MV-4-11 (cell line): ENCODE measurements at places on chromosomes 12 and 14.
A peak's percentile ranks its signal among the peaks of the same experiment; 100 is the strongest.

GRCh38 chr12:47752552-47752951 is 6.1 kb downstream of the RAPGEF3 start:
- DNase-seq, result no peak

DNA sequence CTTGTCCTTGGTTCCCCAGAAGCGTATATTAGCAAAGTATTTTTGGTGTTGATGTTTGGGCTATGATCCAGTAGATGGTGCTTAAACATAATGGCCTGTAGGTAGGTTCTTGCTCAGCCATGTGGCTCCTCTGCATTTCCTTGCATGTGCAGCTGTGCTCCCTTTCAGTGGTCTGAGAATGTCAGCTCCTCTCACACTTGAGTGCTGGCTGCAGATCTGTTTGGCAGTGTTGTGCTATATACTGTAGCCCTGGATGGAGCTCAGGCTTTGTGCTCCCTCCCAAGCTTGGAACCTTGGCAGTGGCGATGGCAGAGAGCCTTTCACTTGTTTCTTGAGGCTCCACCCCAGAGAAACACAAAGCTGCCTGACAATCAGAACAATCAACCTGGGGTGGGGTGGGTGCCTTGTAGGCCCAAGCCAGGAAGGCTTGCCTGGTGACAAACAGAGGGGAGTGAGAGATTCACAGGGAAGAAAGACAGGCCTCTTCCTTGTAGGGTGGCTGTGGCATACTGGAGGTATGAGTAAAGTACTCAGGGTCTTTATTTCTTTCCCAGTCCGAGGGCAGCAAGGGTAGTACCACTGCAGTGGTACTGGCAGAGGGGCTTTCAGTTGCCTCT is 255.3 kb downstream of the RAD51B start:
- DNase-seq, result no peak

GRCh38 chr14:106788534-106788933 is 1262.2 kb downstream of the TMEM121 start:
- no peak for DNase-seq

DNA sequence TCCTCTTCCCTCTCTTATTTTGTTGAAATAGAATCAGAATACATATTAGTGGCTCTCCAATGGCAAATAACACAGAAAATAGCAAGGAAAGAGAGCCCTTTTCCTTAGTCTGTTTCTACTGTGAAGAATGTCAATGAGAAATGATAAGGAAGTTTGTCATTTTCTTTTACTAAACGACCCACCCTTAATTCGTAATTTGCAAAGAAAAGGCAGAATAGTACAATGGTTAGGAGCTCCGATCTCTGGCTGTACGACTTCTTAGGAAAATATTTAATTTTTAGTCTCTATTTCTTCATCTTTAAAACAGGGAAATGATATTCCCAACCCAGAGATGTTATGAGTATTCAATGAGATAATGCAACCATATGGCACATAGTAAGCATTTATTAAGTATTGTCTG is 6.0 kb downstream of the PAX9 start:
- no peak for DNase-seq

GRCh38 chr14:101707068-101707842 is 54.3 kb upstream of the PPP2R5C start:
- peak; percentile 73 for DNase-seq

DNA sequence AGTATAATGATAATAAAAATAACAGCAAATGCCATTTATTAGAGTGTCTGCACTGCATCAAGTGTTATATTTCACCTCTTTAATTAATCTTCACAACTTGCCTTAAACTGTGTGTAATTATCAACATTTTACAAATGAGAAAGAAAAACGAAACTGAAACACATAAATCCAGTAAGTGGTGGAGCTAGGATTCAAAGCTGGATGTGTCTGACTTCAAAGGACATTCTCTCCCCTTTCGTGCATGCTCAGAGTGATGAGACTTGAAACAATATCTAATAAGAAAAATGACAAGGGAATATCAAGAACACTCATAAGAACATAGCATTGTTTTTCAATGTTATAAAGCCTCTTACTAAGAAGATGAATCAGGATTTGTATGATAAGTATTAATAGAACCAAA is 78.8 kb downstream of the DUSP6 start:
- DNase-seq, result no peak

- no peak for DNase-seq
Measured at GRCh38 chr14:76351941-76352340, 24.0 kb upstream of the ESRRB start.

DNA sequence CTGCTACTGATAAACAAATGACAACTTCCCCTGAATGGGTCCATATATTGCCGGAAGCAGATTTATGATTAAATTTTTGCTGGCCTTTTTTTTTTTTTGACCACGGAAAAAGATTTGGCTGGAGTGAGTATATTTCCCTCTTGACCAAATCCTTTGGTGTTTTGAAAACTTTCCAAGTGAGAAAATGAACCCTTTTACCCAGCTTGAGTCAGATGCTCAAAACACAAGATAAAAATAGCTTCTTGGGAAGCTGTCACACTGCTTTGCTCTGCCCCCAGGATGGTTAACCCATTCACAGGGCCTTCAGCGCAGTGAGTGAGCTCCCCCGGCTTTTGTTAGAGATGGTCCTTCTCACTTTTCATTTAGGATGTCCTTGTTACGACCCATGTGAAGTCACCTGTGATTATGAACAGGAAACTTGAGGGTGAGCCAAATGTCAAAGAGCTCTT is 224.3 kb downstream of the PELI2 start:
- no peak for DNase-seq

DNA sequence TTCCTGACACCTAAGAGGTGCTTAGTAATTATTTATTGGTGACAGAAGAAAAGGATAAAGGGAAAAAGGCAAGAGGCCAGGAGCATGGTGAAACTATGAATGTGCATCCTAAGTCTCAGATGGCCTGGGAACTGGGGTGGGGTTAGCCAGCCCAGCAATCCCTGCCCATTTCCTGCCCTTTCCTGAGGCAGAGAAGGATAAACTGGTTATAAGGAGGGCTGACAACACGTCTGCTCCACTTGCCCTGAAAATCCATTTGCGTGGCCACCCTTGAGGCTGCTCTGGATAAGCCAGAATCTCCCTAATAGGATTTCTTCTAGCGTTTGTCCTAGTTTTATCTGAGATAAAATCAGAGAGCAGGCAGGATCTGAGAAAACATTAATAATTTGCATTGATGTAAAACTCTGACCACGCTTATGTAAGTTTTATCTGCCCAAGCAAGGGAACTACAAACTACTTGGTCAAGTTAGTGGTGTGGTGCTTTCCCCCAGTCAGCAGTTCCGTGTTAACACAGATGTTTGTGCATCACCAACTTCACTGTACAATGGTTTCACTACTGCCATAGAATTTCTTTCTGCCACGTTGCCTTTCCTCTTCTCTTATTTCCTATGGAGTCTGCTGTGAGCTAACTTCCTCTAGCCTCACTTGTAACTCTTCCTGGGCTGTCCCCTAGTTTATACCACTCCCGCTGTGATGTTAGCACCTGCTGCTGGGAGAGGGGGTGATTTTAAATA is 392.7 kb downstream of the RPS29 start:
- DNase-seq, result peak; percentile 1

GRCh38 chr14:70832561-70833305 is 23.4 kb upstream of the MAP3K9 start:
- DNase-seq, result no peak

GRCh38 chr14:93914278-93914677 is 12.9 kb upstream of the FAM181A start:
- peak; percentile 59 for DNase-seq

DNA sequence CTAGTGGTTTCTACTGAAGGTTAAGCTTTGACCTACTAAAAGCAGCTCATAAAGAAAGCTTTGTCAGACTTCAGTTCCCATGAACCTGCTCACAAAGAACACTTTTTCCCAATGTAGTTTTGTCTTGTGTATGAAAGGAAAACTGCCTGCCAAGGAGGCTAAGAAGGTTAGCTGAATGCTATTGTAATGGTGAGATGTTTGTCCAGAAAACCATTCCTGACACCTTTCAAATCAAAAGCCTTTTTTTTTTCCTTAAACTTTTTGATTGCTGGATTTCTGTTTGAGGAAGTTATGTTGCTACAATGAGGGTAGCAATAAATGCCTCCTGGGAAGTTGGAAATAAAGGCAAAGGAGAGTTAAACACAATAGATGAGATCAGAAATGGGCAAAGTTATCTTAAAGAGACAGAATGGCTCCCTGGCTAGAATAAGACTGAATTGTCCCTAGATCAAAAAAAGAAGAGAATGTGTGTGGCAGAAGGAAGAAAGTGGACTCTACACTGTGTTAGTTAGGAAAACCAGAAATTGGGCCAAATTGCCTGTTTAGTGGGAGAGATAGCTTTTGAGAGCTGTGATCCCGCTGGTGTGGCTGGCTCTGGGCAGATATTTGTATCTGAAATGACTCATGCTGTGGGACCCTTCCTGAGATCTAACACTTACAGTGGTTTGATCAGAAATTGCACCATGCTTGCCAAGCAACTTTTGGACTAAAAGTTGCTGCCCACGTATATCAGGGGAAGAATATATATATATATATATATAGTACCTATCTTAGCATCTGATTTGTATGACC is 27.5 kb downstream of the TECPR2 start:
- DNase-seq, result no peak

DNA sequence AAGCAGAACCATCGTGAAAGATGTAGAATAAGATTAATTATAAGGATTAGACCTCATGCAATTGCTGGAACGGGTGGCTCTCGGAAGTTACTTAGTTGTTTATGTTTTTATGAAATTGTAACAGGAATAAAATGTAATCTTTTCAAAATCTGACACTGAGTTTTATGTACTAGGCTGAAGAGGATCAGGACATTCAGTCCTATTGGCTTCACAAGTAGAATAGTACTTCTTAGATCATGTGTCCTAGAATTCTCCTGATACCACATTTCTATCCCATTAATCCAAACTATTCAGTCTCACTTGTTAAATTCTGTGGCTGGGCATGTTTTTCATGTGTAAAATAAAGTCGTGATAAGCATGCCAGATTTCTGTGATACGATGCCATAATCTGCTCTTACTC is 423.5 kb upstream of the OR4E1 start:
- DNase-seq, result no peak

GRCh38 chr12:116465407-116465806 is 93.8 kb upstream of the MAP1LC3B2 start:
- no peak for DNase-seq

DNA sequence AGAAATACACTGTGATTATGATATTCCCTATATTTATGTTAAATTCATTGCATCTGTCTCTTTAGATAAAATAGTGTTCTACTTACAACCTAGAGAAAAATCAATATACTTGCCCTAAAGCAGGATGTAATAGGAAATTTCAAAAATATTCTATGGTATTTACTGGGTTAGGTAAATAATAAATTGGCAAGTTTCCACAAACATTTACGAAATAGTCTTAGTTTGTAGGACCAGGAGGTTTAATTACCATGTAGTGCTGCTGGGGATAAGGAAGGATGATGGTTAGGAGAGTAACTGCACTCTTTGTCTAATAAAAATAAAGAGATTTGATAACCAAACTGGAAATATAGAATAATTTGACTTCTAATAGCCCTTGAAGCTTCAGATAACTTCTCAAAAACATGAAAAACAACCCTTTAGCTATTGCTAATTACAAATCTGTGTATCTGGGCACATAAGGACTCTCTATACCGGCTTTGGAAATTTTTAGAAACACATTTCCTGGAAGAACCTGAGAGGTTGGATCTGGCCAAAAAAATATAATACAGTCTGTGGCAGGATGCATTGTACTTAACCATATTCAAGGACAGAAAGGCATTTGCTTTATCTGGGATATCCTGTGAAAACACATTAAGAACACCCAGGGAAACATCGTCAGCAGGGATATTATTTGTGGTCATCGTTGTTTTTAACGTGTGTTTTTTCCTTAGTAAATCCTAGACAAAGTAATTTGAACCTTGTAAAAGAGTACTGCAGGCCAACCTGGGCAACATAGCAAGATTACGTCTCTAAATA is 36.7 kb upstream of the TMCC3 start:
- DNase-seq, result no peak

DNA sequence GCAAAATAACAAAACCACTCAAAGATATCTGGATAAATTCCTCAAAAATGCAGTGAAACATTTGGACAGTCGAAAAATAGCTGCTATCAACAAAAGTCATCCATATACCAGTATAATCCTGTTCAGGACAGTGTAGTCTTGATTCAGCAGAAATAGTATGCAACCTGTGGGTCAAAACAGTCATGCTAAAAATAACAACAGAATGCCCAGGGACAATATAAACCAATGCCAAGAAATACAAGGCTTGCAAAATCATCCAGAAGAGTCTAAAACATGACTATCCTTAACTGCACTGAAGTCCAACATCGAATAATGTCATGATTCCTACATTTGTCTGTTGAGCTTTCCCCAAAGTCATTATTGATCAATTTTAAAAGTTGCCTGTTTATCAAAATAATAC is 425.9 kb downstream of the FSCB start:
- no peak for DNase-seq

DNA sequence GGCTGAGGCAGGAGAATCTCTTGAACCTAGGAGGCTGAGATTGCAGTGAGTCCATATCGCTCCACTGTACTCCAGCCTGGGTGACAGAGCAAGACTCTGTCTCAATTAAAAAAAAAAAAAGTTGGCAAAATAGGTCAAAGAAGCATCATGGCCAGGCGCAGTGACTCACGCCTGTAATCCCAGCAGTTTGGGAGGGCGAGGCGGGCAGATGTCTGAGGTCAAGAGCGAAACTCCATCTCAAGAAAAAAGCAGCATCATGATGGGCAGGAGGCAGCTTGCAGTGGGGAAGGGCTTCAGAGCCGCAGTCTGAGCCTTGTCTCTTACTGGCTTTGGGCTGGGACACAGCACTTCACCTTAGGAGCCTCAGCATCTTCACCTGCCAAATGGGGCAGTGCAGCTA is 21.4 kb downstream of the TEAD4 start:
- DNase-seq, result peak; percentile 67

GRCh38 chr12:127501916-127502315 is 765.1 kb upstream of the TMEM132C start:
- DNase-seq, result no peak

DNA sequence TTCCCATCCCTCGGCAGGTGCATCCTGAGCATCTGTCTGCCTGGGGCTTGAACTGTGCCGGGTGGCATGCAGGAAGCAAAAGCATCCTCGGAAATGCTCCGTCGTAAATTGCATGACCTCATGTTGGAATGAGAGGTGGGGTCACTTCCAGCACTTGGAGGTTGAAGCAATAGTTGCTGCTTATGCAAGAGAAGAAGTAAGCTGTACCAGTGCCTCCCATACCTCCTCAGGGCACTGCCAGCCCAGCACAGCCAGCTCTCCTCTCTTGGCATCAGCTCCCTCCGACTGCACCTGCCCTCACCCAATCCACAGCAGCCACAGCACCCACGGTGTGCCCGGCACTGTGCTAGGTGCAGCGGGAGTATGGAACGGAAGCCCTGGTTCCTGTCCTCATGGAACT is 11.5 kb downstream of the TEAD4 start:
- no peak for DNase-seq

DNA sequence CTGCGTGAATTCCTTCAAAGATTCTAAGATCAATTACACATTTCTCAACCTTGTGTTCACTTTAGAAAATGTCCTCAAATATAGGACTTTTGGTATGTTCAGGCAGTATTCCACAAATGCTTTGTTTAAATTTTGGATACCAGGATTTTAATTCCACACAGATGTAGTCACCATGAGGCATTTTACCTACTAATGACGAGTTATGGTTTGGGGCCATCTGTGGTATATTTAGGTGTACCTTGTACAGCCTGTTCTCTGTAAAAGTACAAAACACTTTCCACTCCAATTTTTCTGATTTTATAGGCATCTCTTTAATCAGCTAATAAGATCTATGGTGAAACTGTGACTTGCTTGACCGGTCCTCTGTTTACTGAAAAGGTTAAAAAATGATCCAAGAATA is 275.7 kb upstream of the PRICKLE1 start:
- DNase-seq, result no peak
